ENCODE measurements at places on chromosomes 11 and 22.

GRCh38 chr22:45159652-45160462 lies 3.9 kb upstream of the NUP50 start:
- no peak for DNase-seq

DNA sequence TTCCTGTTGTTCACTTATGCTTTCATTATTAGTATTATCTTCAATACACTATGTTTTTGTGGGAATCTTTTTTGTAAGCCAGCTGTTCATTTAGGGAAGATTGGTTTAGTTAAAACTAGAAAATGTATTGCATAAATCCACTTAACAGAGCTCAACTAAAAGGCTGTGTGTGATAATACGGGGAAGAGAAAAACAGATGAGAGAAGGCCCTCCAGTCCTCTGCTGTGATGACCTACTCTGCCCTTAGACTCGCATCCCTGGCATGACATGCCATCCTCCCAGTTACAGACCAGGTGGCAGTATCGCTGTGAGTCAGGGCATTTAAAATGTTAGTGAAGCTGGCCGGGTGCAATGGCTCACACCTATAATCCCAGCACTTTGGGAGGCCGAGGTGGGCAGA lies 173.4 kb upstream of the TTC12 start:
- DNase-seq, result no peak

GRCh38 chr22:19877626-19878339 lies 23.1 kb upstream of the GNB1L start:
- DNase-seq, result no peak

DNA sequence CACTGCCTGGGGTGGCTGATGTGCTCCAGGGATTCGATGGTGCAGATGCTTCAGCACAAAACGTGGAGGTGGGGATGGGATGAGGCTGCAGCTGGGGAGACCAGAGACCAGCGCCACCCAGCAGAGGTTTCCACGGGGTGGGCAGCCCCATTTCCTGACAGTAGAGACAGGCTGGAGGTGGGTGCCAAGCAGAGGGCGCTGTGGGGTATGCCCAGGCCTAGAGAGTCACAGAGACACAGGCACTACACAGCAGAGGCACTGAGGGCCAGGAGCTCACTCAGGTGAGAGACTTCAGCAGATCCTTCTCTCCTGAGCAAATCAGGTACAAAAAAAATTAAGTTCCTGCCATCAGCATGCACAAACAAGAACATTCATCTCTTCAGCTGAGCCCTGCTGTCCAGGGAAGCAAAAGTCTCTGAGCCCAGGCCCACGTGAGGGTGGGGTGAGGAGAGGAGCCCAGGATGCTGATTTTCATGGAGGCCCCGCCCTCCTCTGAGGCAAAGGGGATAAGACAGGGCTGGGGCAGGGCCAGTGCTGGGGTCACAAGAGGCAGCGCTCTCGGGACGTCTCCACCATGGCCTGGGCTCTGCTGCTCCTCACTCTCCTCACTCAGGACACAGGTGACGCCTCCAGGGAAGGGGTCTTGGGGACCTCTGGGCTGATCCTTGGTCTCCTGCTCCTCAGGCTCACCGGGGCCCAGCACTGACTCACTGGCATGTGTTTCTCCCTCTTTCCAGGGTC lies 53.1 kb downstream of the GGTLC2 start:
- DNase-seq, result no peak

DNA sequence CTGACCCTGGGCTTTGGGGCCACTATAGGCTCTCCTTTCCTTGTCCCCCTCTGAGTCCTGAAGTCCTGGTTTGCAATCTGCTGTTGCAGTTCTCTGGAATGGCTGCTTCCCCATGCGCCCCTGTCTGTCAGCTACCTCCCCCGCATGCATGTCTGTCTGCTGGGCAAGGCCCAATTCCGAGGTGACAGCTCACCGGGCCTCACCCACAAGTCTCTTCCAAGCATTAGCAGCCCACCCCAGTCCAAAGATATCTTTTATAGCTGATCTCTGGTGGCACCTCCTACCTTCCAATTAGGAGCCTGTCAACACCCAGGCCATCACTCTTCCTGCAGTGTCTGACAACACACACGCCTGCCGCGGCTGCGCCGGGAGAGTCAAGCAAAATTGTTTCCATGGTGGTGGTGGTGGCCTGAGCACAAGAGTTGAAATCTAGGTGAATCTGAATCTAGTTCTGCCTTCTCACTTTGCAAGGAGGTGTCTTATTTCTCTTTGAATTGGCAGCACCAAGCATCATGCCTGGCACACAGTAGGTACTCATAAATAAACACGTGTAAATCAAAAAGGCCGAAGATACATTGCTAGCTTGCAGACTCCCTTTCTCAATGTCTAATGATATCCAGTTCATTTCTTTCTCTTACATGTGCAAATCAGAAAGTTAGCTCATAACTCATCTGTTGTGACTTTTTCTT lies 1.2 kb upstream of the LMO2 start:
- DNase-seq, result no peak

- no peak for DNase-seq
Observed at GRCh38 chr11:93089474-93090102, 108.2 kb downstream of the SLC36A4 start.

DNA sequence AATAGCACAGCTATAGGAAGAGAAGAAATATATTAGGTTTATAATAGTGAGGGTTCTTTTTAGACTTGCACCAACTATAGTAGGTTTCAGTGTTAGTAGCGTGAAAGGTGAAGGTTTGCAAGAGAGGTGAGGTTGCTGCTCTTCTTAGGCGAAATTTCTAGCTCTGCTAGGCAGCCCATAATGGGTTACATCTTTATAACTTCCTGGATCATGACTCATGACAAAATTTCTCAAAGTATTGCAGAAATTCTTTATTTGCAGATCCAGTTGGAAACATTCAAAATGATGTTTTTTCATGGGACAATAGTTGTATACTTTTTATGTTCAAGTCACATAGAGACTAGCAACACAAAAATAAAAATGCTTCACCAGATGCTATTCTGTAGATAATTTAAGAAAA lies 260.0 kb downstream of the SOX6 start:
- DNase-seq, result no peak

- DNase-seq, result no peak
Observed at GRCh38 chr11:36467916-36468315, 42.2 kb downstream of the TRAF6 start.

- DNase-seq, result no peak
Observed at GRCh38 chr11:10544491-10545465, 3.8 kb upstream of the RNF141 start.

GRCh38 chr22:36577019-36577418 lies 48.1 kb upstream of the EIF3D start:
- no peak for DNase-seq

DNA sequence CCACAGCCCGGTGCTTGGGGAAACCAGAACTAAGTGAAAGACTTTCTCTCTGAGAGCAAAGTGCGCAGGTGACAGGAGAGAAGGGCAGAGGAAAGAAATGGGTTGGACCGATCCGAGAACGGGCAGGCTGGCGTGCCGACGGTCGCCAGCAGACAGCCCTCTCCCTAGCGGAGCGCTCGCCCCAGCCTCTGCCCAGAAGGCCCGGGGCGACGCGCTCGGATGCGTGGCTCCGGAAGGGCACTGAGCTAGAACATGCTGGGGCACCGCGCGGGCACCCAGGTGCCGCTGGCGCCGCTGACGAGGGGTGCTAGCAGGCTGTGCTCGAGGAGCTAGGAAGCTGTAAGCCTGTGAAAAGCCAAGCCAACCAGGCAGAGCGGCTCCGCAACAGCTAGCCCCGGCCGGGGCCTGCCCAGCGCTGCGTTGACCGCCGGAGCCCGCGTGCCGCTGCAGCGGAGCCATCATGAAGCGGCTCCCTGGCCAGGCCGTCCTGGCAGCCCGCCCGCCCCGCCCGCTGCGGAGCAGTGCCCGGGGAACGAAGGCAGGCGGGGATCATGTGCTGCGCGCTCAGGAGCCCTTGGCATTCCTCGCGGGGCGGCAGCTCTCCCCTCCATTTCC lies 22.1 kb upstream of the RRAS2 start:
- DNase-seq, result peak; percentile 31

DNA sequence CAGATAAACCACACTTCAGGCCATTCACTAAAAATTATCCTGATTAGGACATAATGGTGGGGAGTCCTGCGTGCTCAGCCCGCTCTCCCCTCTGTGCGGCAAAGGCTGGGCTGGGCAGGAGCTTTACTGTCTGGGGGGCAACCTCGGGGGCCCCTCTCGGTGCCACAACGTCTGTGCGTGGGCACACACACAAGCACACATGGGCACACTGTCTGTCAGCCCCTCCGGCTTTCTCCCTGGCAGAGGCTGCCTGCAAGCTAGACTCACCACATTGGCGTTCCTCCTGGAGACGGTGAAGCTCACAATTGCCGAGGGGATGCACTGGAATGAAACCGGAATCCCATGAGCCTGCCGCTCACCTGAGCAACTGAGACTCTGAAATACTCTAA lies 5.2 kb downstream of the MLC1 start:
- no peak for DNase-seq

GRCh38 chr11:94563848-94564467 lies 3.2 kb upstream of the PIWIL4 start:
- DNase-seq, result no peak

GRCh38 chr11:61092280-61092766 lies 10.0 kb upstream of the CD5 start:
- no peak for DNase-seq

DNA sequence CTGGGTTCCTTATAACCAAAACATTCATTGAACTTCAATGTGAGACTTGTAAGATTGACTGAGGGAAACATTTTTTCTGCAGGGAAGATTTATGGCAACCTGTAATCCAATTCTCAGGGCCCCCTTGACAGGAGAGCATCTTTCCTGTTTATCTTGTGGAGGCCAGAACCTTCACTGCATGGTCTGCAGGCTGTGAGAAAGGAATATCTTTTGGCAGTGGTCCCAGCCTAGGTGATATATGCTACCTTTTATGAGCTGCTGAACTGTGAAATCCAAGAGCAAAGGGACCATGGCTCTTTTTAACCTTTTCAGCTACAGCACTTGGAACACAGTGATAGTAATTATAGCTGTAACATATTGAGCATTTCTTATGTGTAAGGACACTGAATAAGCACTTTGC lies 590.2 kb upstream of the B3GAT1 start:
- no peak for DNase-seq

- DNase-seq, result no peak
Observed at GRCh38 chr11:113664981-113665710, 41.0 kb downstream of the TMPRSS5 start.

- DNase-seq, result no peak
Observed at GRCh38 chr11:16280256-16280682, 76.1 kb downstream of the SOX6 start.

GRCh38 chr22:23801238-23801821 lies 14.6 kb downstream of the SMARCB1 start:
- no peak for DNase-seq

DNA sequence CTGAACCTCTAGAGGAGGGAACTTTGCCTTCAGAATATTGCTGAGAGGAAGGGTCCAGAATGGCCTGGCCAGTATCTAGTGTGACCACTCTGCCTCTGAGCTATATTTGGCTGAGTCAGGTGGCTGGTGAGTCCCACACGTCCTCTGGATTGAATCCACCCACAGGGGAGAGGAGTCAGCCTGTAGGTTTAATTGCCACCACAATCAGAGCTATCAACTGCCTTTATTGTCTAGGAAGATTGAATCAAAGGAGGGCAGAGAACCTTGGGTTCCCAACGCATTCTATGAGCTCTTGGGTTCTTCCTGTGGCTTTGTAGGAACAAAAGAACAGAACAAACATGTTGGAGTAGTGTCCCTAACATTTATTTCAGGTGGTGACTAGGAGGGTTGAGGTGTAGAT lies 67.7 kb downstream of the ST3GAL4 start:
- DNase-seq, result no peak

DNA sequence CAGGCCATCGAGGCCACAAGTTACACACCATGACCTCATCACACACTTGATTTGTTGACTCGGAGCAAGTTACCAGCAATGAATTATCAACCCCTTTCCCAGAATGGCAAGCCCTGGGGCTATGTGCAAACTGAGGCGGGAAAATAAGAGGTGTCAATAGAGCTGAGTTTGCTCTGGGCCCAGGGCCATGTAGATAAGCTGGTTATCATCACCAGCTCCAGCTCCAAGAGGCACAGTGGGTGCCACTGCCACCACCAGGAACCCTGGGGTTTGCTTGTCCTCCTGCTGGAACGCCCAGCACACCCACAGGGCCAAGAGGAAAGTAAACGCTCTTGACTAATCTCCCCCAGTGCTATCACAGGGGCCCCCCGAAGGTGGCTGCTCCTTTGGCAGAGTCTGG lies 13.0 kb upstream of the VPS37C start:
- no peak for DNase-seq

- DNase-seq, result no peak
Observed at GRCh38 chr11:118619444-118620197, 12.2 kb downstream of the PHLDB1 start.

DNA sequence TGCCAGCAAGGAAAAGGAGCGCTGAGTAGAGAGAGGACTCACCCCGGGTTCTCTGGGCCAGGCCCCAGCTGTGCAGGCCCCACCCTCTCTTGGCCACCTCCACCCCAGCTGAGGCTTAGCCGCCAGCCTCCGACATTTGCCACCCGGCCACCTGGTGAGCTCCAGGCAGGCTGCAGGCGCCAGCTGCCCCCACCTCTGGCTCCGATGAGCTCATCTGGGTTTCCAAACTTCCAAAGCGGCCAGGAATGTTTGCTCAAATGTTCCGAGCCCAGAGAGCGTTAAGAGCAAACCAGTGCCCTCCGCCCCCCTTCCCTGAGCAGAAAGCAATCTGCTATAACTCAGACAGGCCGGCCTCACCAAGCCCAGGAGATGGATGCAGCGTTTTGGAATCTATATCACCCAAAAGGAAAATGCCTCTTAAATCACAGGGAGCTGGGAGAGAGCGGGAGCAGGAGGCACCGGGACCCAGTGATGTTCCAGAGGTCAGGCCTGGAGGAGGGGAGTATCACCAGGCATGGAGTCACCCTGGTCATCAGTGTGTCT lies 9.1 kb upstream of the MN1 start:
- DNase-seq, result no peak

GRCh38 chr11:33842236-33842915 lies 49.5 kb downstream of the LMO2 start:
- no peak for DNase-seq

DNA sequence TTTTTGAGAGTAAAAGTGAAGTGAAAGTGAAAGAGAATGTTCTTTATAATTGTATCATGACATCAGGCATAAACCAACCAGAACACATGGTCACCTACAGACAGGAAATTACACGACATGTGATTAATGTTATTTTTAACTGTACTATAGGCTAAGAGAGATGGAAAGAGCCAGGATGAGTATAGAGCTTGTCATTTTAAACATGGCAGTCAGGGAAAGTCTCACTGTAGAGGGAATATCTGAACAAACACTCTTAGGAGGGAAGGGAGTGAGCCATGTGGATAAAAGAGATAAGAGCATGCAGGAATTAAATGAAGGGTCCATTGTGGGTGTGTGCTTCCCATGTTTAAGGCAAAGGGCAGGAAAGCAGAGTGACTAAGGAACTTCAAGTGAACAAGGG lies 599.1 kb upstream of the FAT3 start:
- no peak for DNase-seq

- DNase-seq, result no peak
Observed at GRCh38 chr11:58928691-58929090, 10.6 kb upstream of the GLYATL1 start.

GRCh38 chr11:44955015-44955738 lies 4.5 kb upstream of the TP53I11 start:
- no peak for DNase-seq

GRCh38 chr11:30406978-30407762 lies 84.3 kb downstream of the ARL14EP start:
- no peak for DNase-seq

Measured in stimulated activated naive CD4-positive, alpha-beta T cell treated with Interleukin-2 at 50 U/mL for 16 hours (primary cell).